H7 (cell line): ENCODE measurements at places on chromosomes 13 and 19. TPM values are rescaled to one million over a fixed set of nuclear protein-coding genes. Genes with fewer than 3 reads are reported as not detected.

DNA sequence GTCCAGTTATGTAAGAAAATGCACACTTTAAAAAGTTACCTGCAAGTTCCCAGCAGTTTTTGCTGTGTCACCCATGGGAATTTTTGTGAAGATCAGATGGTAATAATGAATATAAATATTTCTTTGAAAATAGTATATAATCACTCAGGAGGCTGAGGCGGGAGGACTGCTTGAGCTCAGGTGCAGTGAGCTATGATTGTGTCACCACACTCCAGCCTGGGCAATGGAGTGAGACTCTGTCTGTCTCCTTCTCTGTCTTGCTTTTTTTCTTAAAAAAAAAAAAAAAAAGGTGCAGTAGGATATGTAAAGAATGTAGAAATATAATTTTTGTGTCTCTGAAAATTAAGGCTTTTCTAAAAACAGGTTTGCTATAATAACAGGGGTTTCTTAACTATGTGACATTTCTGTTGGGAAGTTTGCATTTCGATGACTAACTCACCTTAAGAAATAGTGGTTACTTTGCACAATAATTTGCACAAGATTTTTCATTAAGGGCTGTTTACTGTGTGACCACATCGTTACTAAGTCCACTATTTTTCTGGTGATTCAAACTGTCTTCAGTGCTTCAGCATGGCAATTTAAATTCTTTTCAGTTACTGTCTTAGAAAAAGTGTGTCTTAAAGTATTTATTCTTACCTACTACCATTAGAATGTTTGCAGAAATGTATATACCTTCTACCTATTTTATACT lies 37.3 kb downstream of the DNAJC3 start:
- DNase-seq = no peak

ZIC5 gene
- total RNA-seq = 45.9 and 51.4 TPM in 2 replicates

DNA sequence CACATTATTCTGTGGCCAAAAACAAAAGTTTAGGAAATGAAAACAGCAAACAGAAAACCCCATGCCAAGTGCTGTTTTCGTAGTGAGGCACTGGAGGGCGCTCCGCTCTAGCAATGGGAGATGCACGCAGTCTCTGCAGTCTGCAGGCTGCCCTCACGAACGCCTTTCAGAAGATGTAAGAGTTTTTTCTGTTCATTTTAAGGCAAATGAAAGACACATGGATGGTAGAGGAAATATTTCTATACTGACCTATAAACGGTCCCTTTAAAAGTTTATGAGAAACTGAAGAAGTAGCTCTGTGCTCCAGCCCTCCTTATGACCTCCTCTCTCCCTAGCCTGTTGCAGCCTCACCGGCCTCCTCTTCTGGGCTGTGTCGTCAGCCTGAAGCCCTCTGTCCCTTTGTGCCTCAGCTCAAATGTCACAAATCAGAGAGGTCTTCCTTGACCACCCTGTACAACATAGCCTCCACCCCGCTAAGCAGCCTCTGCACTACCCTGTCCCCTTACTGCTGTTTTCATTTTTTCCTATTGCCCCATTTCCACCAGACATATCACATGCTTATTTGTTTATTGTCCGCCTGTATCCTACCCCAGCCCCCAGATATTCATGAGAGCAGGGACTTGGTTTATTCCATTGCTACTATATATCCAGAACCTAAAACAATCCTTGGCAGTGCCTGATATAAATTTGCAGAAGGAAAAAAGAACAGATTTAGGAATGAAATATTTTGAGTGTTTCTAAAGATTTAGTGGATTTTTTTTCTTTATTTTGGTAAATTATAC lies 116.4 kb downstream of the TM9SF2 start:
- DNase-seq = peak; percentile 63

GRCh38 chr19:49149652-49150105 lies 5.5 kb downstream of the HRC start:
- peak; percentile 84 for DNase-seq

SLITRK1 gene
- 0.04 and 0.07 TPM in 2 replicates for total RNA-seq

DNA sequence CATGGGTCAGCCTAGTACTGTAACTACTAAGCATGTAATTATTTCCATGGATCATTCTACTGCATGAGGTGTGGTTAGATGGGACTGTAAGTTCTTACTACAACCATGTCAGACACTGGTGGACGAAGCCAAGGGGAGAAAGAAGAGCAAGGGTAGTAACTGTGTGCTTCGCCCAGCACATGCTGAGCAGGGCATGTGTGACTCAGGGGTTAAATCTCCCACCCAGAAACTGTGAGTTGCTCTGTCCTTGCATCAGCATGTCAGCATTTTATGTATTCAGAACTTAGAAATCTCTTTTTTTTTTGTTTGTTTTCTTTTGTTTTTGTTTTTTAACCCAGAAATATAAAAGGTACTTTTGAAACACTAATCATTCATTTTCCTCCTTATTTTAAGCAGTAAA lies 436.6 kb upstream of the KLF12 start:
- DNase-seq = no peak
